ENCODE measurements at places on chromosomes 1 and 21.
A peak's percentile ranks its signal among the peaks of the same experiment; 100 is the strongest.

DNA sequence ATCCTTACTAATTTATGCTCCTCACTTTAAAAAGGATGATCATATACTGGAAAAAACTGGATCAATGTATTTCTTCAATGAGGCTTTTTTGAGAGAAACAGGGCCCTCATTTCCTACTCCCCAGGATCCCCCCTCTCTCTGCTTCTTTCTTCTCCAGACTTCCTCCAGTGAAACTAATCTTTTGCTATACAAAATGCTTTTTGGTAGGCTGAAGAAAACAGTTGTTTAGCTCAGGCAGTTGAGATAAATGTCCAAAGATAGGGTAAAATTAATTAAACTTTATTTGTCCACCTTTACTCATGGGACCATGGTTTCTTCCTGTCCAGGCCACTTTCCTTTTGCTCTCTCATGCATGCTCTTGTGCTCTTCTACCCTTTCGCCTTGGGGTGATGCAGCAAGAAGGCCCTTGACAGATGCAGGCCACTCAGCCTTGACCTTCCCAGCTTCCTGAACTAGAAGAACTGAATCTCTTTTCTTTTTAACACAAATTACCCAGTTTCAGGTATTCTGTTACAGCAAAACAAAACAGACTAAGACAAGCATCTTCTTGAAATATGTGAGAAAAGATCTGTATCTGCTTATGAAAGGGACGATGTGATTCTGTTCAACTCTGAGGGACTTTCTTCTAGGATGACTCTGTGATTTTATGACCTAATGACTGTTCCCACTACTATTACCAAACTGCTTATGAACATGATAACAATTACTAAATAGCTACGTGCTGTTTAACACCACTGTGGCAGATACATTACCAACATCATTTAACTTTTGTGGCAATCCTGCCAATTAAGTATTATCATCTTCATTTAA, 63.7 kb downstream of the NVL start:
- DNase-seq: no peak

- peak; percentile 45 for DNase-seq
Observed at GRCh38 chr1:81760477-81761097, 40.1 kb upstream of the ADGRL2 start.

DNA sequence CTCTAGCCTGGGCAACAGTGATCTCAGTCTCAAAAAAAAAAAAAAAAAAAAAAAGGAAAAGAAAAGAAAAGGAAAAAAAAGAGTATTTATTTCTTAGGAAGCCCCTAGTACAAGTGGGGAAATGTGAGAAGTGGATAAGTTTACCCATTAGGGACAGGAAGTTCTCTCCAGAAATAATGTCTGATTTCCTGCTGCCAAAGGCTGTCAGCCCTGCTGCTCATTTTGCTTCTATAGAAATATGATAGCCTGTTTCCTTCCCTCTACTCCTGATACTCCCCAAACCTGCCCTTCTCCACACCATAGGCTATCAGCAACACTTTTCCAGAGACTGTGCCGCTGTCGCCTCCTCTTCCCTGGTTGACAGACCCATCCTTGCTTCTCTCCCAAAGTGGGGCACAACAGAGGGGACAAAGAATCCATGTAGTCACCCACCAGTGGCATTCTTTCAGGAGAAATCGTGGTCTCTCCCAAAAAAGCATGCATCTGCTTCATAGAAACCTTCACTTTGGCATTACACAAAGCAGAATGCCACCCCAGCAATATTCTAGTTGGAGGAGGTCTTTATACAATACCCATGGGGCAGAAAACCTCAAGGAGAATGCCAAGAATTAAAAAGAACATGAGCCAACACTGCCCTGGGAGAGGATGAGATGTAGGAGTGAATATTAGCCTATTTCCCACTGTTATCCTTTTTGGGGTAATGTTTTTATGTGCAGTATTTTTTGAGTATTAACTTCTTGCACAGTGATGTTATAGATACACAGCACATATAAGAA, 166.3 kb upstream of the NR5A2 start:
- DNase-seq: no peak

DNA sequence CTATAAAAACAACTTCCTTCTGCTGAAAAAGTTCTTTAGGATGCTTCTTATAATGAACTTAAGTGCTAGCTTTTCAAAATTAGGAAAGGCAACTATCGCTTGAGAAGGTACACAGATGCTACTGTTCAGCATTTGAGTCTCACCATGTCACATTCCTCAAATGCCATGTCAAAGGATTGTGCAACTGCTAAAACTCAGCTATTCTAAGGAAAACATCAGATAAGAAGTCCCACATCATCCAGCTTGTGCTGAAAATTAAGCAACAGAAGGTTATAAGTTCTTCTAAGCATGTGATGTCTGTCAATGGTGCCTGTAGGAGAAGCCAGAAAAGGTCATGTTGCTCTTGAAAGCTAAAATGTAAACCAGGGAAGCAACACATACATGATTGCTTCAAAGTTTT, 36.5 kb downstream of the MCOLN2 start:
- DNase-seq: peak; percentile 72

GRCh38 chr1:203589171-203589570, 37.5 kb upstream of the ATP2B4 start:
- no peak for DNase-seq

DNA sequence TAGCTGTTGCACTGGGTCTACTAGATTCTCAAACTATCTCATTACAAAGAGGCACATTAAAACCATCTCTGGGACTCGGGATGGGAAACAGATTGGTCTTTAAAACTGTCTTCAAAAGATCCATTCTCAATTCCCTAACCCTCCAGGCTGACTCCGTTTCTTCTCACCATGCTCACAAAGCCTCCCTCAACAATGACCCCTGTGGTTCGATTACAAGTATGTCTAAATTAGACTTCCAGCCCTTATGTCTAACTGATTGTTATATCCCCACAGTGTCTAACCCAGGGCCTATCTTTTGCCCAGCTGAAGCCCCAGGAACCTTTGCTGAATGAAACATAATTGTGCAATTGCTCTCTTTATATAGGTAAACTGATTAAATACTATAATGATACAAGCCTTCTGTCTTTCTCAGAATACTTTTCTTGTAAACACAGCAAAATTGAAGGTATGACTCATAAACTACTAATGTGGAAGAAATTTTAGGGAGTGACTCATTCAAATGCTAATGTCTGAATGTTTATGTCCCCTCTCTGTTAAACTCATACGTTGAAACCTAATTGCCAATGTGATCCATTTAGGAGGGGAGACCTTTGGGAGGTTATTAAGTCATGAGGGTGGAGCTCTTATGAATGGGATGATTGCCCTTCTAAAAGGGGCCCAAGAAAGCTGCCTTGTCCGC, 65.6 kb upstream of the DAB1 start:
- DNase-seq: peak; percentile 91

DNA sequence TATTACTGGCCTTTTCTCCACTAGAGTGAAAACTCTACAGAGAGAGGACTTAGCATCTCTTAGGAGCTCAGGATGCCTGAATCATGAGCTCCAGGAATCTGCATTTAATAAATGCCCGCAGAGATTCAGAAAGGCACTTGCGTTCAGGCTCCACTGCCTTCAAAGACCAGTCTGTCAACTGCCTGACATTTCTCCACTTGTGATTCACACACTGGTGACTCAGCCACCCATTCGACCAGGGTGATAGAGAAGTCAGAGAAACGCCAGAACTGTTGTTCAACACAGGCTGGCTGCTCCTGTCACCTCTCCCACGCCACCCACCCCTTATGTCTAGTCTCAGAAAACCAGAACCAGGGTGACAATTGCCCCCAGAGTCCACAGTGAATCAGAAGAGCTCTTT, 26.9 kb upstream of the LBR start:
- DNase-seq: peak; percentile 89

GRCh38 chr1:98766255-98766654, 104.7 kb downstream of the SNX7 start:
- DNase-seq: no peak

- DNase-seq: no peak
Observed at GRCh38 chr1:150568594-150568966, 10.8 kb downstream of the MCL1 start.

- peak; percentile 28 for DNase-seq
Observed at GRCh38 chr1:89990976-89991831, 3.7 kb upstream of the ZNF326 start.

- no peak for DNase-seq
Observed at GRCh38 chr1:63042278-63042677, 258.3 kb downstream of the ATG4C start.

- DNase-seq: no peak
Observed at GRCh38 chr1:107342768-107343167, 201.9 kb downstream of the NTNG1 start.

DNA sequence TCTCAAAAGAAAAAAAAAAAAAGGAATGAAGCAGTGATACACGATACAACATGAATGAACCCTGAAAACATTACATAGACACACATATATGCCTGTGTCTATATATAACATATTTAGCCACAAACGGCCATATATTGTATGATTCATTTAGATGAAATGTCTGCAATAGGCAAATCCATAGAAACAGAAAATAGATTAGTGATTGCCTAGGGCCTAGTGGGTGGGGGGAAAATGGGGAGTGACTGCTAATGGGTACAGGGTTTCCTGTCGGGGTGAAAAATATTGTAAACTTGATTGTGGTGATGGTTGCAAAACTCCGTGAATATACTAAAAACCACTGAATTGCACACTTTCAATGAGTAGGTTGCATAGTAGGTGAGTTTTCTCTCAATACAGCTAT, 6.0 kb upstream of the H6PD start:
- DNase-seq: peak; percentile 62

Measured in IMR-90 (cell line).